GM12878 (cell line): ENCODE measurements at places on chromosomes 1 and 21. TPM values are rescaled to one million over a fixed set of nuclear protein-coding genes. Genes with fewer than 3 reads are reported as not detected.

DNA sequence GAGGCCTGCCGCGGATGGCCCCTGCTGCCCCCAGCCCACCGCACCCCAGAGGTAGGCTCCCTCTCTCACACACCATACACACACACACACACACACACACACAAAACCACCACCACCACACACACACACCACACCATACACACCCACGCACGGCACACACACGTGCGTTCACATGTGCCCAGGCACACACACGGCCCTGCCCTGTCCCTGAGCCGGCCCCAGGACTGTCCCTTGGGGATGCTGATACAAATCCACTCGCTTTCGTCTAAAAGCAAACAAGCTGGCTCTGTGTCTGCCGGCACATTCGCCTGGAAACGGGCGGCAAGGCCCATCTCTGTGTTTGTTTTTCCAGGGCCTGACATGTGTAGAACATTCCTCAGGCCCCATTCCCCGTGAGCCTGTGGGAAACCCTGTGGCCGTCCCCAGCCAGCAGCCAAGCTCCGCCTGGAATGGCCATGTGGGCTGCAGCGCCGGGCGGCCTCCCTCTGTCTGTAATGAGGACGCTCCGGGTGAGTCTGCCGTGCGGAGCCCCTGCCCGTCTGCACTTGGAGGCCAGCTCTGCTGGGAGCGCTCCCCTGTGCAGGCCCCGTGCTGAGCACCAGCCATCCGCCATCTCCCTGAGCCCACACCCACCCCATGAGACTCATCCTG is 67.4 kb downstream of the DMRTB1 start:
- H3K27ac ChIP-seq = no peak overlapping the region
- no peaks in the 10 kb centered on the region for H3K4me1 ChIP-seq
- DNase-seq = no peak
- no peak overlapping the region for H3K4me3 ChIP-seq

DNA sequence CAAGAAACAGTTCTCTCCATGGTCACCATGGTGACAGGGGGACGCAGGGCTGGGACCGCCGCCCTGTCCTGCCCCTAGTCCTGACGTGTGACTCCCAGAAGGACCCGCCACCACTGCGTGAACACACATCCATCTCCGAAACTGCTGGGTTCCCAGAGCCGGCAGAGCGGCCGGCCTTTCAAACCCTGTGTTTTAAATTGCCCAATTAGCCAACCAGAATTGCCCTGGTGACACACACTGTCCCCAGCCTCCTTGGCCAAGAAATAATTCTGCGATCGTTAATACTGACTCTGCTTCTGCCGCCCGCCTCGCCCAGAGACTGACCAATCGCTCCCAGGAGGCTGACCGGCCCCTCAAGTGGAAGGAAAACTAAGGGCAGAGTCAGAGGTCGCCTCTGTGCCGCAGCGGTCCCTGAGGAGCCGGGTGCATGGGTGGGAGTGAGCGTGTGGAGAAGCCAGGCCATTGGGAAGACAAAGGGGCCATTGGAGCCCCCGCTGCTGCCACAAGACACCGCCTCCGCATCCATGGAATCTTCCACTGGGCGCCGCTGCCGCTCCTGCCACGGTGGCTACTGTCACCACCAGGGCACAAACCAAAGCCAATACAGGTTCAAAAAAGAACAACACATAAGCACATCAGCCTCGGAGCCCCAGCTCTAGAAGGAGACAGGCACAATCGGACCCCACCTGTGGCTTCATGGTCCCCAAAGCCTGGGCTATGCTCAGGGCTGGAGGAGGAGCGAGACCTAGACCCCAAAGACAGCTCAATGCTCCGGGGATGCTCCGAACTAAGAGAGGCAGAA is 273.2 kb downstream of the NPHP4 start:
- no peak for DNase-seq
- H3K27ac ChIP-seq = no peak overlapping the region
- no peak overlapping the region for H3K4me3 ChIP-seq
- no peaks in the 10 kb centered on the region for H3K4me1 ChIP-seq

The PRAMEF1 gene
- polyA plus RNA-seq = not detected in 2 replicates

The GATAD2B gene
- polyA plus RNA-seq = 4.8 and 6.4 TPM in 2 replicates

The KRTAP7-1 gene
- polyA plus RNA-seq = not detected in 2 replicates

The ADAMTS5 gene
- polyA plus RNA-seq = not detected in 2 replicates

DNA sequence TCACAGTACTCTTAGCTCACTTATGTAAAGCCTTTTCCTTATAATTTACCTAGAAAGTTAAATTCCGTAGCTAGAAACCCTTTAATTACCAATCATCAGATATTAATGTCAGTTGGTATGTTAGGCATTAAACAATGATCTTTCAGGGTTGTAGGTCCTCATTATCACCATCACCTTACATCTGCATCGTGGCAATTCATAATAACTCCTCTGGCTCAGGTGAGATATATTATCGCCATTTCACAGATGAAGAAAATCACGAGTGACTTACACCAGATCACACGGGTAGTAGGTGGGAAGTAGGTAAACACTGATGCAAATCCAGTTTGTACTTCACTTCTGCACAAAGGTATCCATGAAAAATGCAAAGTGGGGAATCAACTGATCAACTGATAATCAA is 639 bp downstream of the NUP133 start:
- no peaks in the 10 kb centered on the region for H3K36me3 ChIP-seq
- no peaks in the 10 kb centered on the region for H3K27me3 ChIP-seq
- H3K27ac ChIP-seq = peak overlapping the region; percentile 83

The TRMT1L gene
- 21.5 and 27.8 TPM in 2 replicates for polyA plus RNA-seq

GRCh38 chr1:54372978-54373377 is 33.2 kb downstream of the SSBP3 start:
- H3K27me3 ChIP-seq = no peaks in the 10 kb centered on the region
- peak overlapping the region; percentile 93 for H3K27ac ChIP-seq
- DNase-seq = peak; percentile 55
- H3K4me1 ChIP-seq = peaks cover 60% of the 10 kb centered on the region
- H3K36me3 ChIP-seq = peaks cover 1% of the 10 kb centered on the region; the same call in 1 of the 2 replicates
- peak overlapping the region; percentile 40; the same call in 1 of the 2 replicates for H3K4me3 ChIP-seq

The CD5L gene
- 0.11 and 0.33 TPM in 2 replicates for polyA plus RNA-seq

GRCh38 chr1:21651214-21652042 is 17.7 kb downstream of the RAP1GAP start:
- 0 out of 2 replicates have a peak, but pooled peaks cover 3% of the 10 kb centered on the region for H3K4me1 ChIP-seq
- DNase-seq = no peak

The TEDDM1 gene
- polyA plus RNA-seq = not detected in 2 replicates

DNA sequence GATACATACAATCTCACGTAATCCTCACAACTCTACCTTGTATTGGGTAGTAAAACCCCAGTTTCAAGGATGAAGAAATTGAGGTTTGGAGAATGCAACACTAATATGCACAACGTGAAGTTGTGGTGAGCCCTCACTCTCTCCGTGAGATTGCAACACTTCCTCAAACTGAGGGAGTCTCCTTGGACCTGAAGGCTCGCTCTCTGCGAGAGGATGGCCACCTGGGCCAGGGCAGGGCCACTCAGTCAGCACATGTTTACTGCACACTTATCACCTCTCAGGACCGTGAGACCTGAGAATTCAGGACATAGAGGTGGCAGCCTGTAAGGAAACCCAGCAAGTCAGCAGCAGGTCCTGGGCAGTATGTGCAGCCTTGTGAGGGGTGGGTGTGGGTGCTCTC is 8.7 kb downstream of the SH3BP5L start:
- peaks cover 11% of the 10 kb centered on the region for H3K4me1 ChIP-seq
- H3K27ac ChIP-seq = no peak overlapping the region
- no peak overlapping the region for H3K4me3 ChIP-seq
- no peaks in the 10 kb centered on the region for H3K27me3 ChIP-seq
- H3K36me3 ChIP-seq = peaks cover 23% of the 10 kb centered on the region

DNA sequence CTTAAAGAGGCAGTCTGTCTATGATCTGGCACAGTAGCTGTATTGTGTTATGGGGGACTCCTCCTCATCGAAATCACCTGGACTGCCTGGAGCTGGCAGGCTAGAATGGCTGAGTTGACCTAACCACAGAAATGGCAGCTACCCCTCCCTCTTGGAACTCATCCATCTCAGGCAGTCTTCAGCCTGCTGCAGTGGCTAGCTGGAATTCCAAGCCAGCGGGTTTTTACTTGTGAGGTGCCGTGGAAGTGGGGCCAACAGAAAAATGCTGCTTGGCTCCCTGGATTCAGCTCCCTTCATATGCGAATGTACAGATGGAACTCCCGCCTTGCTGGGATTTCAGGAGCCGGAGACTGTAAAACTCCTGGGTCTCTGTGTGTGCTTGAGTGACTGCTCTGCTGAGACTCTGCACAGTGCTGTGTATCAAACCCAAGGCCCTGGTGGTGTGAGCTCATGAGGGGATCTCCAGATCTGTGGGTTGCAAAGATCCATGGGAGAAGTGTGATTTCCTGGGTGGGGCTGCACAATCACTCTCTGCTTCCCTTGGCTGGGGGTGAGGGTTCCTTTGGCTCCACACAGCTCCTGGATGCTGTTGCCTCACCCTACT is 316.9 kb downstream of the CTH start:
- no peaks in the 10 kb centered on the region for H3K36me3 ChIP-seq
- no peaks in the 10 kb centered on the region for H3K4me1 ChIP-seq
- no peaks in the 10 kb centered on the region for H3K27me3 ChIP-seq

The PERM1 gene
- not detected in 2 replicates for polyA plus RNA-seq

GRCh38 chr1:32899586-32900296 is 1.4 kb downstream of the TMEM54 start:
- no peak overlapping the region for H3K4me3 ChIP-seq
- H3K36me3 ChIP-seq = no peaks in the 10 kb centered on the region
- H3K4me1 ChIP-seq = no peaks in the 10 kb centered on the region
- no peak overlapping the region for H3K27ac ChIP-seq
- DNase-seq = no peak

DNA sequence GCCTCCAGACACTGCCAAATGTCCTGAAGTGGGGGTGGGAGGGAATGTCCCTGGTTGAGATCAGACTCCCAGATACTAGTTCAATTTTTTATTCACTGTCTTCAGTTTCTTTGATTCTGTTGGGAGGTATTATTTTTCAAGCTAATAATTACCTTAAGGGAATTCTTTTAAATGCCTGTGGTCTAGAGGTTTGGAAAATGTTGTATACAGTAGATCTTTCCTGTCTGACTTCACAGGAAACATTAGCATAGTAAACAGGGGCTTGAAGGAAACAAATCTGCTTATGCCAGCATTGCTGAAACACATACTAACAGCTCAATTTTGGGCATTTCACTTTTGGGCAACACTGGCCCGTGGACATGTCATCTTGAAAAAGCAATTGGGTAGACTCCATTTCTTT is 84.3 kb upstream of the HP1BP3 start:
- no peak overlapping the region for H3K27ac ChIP-seq
- no peaks in the 10 kb centered on the region; the same call in none of the 2 replicates for H3K4me1 ChIP-seq
- H3K27me3 ChIP-seq = no peaks in the 10 kb centered on the region
- DNase-seq = no peak
- H3K4me3 ChIP-seq = no peak overlapping the region

- no peaks in the 10 kb centered on the region for H3K36me3 ChIP-seq
- H3K4me3 ChIP-seq = no peak overlapping the region
- H3K27ac ChIP-seq = no peak overlapping the region
- no peaks in the 10 kb centered on the region; the same call in 1 of the 2 replicates for H3K27me3 ChIP-seq
Measured at GRCh38 chr1:8955406-8955805, 9.7 kb downstream of the CA6 start.

- no peaks in the 10 kb centered on the region for H3K27me3 ChIP-seq
- H3K36me3 ChIP-seq = no peaks in the 10 kb centered on the region
- no peak overlapping the region for H3K27ac ChIP-seq
- peaks cover 21% of the 10 kb centered on the region for H3K4me1 ChIP-seq
- DNase-seq = no peak
Measured at GRCh38 chr1:156832434-156832833, 15.8 kb upstream of the SH2D2A start.

The DRAXIN gene
- polyA plus RNA-seq = 0.04 TPM in 1 of 2 replicates, not detected in the other

DNA sequence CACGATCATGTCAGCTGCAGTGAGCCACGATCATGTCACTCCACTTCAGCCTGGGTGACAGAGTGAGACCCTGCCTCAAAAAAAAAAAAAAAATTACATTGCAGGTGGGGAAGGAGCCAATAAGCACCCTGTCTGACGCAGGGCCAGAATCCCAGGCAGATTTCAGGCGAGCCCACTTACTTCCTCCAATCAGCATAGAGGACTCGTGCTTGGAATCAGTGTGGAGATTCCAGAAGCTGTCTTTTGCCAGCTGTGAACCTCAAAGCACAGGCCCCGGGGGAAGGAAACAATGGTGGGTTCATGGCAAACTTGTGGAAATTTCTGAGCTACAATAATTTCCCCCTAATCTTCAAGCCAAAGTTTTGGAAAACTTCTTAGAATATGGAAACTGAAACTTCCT is 178.2 kb upstream of the ZNF644 start:
- no peak for DNase-seq
- no peaks in the 10 kb centered on the region for H3K36me3 ChIP-seq
- no peaks in the 10 kb centered on the region for H3K27me3 ChIP-seq
- H3K4me1 ChIP-seq = no peaks in the 10 kb centered on the region

- no peak for DNase-seq
- H3K4me1 ChIP-seq = no peaks in the 10 kb centered on the region
- no peak overlapping the region for H3K27ac ChIP-seq
- H3K4me3 ChIP-seq = no peak overlapping the region
- H3K36me3 ChIP-seq = no peaks in the 10 kb centered on the region
Measured at GRCh38 chr1:10726355-10726754, 70.1 kb downstream of the CASZ1 start.

The ARHGAP30 gene
- 57.1 and 64.1 TPM in 2 replicates for polyA plus RNA-seq

DNA sequence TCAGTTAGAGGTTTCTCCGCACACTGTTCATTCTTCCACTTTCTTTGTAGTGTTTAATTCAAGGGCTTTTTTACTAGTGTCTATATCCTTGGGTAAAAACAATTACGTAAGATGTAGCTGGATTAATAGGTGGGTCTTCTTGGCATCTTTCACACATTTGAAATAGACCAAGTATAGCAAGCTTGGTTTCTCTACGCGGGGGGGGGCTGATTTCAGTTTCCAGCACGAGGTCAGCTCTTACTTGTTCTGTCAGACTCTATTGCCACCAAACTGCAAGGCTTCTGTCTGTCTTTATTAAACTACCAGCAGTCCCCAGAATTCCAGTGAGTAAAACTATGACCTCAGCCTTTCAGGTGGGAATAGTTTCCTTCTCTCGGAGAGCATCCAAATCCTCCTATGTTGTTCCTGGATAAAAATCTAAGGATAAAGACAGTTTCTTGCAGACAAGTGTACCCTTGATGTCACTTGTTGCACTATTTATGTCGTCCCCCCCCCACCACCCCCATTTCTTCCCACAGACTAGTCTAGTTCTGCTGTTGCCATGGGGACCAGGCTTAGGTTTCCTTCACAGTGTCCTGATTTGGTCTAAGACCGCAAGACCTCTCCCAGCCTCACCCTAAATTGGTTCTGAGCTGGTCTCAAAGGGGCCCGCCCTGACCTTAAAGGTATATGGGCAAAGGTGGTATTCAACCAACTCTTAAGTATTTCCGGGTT is 17.0 kb downstream of the SPATA46 start:
- DNase-seq = no peak
- H3K4me1 ChIP-seq = peaks cover 17% of the 10 kb centered on the region
- no peak overlapping the region for H3K4me3 ChIP-seq

The PDC gene
- not detected in 2 replicates for polyA plus RNA-seq

GRCh38 chr1:2986549-2987305 is 34.5 kb upstream of the ACTRT2 start:
- no peaks in the 10 kb centered on the region for H3K27me3 ChIP-seq
- H3K27ac ChIP-seq = no peak overlapping the region
- no peak for DNase-seq
- H3K4me1 ChIP-seq = no peaks in the 10 kb centered on the region

- no peak for DNase-seq
- no peaks in the 10 kb centered on the region for H3K27me3 ChIP-seq
Measured at GRCh38 chr1:180503280-180503862, 994 bp upstream of the ACBD6 start.

The SH2D2A gene
- polyA plus RNA-seq = 5.3 and 7.4 TPM in 2 replicates
